ENCODE measurements at places on chromosomes 1 and 21. TPM values are rescaled to one million over a fixed set of nuclear protein-coding genes. Genes with fewer than 3 reads are reported as not detected.

The KCNH1 gene
- total RNA-seq: not detected

GRCh38 chr1:19071674-19072281 is 115.3 kb upstream of the IFFO2 start:
- DNase-seq: no peak
- peaks cover 42% of the 10 kb centered on the region for H3K36me3 ChIP-seq
- no peak overlapping the region for H3K4me3 ChIP-seq
- no peak overlapping the region for H3K27ac ChIP-seq

The DEPDC1 gene
- total RNA-seq: 1.2 TPM

DNA sequence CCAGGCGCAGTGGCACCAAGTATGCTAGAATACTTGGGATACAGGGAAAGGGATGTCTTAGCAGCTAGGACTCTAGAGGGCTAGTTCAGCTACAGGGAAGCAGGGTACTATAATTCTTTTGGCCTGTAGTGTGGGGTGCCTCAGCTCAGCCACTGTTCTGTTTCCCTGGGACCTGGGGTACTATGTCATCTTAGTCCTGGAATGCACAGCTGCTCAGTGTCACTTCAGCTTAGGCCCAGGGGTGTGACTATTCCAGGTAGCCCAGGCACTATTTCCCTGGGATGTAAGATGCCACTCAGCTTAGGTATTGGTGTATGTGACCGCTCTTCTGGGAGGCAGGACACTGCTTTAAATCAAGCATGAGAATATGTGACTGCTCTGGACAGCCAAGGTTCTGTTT is 34.1 kb downstream of the RGSL1 start:
- no peaks in the 10 kb centered on the region for H3K4me1 ChIP-seq
- no peak overlapping the region for H3K4me3 ChIP-seq
- H3K27ac ChIP-seq: no peak overlapping the region
- no peak for DNase-seq
- no peaks in the 10 kb centered on the region for H3K36me3 ChIP-seq

The NEK2 gene
- total RNA-seq: 0.77 TPM

The ZSCAN20 gene
- 5.2 TPM for total RNA-seq
